ENCODE measurements at places on chromosomes 2 and 18.

DNA sequence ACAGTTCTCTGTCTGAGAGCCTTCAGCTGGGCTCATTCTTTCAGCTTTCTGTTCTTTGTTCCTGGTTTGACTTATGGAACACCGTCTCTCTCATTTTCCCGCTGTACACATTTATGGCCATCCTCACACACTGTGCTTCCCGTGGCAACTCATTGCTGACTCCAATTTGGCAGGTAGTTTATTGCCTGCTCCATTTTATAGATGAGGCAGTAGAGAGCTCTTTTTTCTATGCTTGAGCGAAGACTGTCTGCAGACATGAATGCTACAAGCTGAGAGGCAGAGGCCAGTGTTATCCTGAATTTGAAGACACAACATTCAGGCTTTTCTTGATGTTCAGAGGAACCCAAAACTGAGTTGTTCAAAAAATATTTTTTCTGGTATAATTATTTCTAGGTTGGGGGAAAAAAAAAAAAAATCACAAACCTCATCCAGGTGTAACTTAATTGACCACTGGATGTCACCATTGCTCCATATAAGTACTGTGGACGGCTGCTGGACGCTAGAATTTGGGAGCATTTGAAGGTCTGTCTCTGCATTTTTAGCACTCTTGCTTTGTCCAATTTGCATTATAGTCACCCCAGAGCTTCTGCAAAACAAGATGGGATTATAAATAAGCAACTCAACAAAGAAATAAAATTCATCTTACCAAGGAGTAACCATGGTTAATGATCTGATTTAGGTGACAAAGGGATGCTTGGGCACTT is 83.5 kb downstream of the HRH4 start:
- no peak for DNase-seq

DNA sequence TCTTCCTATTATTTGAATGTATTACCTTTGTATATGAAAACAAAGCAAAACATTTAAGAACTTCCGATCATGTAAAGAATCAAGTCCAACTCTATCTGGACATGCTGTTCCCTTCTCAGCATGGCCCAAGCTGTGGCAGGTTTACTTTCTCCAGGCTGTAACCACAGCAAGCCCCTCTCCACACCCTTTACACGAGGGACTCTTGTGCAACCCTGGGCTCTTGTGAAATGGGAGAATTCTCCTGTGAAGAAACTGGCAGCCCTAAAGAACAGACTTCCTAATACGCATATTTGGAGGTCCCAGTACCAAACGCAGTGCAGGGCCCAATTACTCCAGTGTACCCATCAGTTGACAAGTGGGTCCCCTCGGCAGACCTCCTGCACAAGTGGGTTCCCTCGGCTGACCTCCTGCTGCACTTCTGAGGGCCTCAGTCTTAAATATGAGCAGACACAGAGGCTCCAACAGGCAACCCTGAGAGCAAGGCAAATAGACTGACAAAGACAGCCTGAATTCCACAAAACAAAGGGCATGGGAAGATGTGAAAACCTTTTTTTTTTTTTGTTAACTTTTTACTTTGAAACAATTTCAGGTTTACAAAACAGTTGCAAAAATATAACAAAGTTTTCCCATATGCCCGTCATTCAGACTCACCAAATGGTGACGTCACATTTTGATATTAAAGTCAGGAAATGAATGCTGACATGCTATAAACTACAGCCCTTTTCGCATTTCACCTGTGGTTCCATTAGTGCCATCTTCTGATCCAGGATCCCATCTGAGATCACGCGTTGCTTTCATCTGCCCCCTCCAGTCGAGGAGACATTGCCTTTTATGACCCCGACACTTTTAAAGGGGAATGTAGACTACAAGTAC is 78.2 kb downstream of the FBXO15 start:
- no peak for DNase-seq

DNA sequence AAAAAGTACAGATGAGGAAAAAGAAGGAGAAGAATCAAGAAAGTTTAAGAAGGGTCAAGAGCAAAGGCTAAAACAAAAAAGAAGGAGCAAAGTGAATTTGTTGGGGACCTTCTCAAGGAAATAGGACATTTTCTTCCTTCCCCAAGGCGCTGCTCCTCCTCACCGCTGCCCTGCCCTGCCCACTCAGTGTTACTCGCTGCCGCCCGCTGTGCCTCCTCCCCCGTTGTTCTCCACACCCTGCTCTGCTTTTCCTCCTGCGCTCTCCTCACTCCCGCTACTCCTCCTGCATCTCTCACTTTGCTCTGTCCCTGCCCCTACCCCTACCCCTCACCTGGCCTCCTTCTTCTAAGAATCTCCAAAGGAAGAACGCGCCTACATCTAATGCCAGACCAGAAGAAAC is 50.7 kb downstream of the ID2 start:
- no peak for DNase-seq

GRCh38 chr18:44828080-44828479 is 147.4 kb downstream of the SETBP1 start:
- no peak for DNase-seq

DNA sequence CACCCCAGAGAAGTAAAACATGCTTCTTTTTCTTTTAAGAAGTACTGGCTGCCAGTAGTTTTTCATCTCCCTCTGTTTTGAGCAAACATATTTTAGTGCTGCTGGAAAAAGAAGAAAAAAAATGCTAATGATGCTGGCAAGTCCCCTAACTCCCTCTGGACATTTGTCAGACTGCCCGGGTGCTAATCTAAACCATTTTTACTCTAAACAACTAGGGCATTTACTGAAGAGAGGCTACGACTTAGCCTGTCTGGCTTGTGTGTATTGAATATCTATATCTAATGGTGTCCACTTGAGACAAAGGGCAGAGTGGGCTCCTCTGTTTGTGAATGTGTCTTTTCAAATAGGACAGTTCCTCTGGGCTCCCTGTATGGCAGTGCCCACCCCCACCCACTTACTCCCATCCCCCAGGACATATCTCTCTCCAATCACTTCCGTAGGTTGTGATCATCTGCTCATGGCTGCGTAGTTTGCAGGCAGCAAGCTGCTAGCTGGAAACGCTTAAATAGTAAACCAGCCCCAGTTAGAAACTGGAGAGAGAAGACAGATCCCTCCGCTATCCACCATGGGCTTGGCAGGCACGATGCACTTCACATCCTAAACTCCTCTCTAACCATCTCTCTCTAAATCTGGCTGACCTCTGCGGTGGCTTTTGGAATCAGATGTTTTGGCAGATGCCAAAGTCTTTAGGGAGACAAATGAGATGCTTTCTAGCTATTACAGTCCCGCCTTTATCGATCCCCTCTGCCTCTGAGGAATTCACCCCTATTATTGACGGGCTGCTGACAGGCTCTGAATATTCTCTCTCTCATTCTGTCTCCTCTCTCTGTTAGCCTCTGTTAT is 58.3 kb downstream of the DOCK10 start:
- DNase-seq = no peak

DNA sequence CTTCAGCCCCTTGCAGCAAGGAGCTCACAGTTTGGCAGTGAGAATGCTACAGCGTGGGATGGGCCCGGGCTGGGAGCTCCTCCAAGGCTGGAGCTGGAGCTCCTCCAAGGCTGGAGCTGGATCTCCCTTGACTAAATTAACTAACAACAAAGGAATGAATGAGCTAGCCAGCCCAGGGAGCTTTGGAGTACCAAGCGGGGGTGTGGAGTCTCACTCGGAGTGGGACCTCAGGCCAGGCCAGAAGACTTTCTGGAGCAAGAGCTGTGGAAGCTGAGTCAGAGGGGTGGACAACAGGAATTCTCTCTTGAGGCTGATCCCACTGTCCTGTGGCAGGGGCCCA is 244.7 kb upstream of the HS6ST1 start:
- no peak for DNase-seq

DNA sequence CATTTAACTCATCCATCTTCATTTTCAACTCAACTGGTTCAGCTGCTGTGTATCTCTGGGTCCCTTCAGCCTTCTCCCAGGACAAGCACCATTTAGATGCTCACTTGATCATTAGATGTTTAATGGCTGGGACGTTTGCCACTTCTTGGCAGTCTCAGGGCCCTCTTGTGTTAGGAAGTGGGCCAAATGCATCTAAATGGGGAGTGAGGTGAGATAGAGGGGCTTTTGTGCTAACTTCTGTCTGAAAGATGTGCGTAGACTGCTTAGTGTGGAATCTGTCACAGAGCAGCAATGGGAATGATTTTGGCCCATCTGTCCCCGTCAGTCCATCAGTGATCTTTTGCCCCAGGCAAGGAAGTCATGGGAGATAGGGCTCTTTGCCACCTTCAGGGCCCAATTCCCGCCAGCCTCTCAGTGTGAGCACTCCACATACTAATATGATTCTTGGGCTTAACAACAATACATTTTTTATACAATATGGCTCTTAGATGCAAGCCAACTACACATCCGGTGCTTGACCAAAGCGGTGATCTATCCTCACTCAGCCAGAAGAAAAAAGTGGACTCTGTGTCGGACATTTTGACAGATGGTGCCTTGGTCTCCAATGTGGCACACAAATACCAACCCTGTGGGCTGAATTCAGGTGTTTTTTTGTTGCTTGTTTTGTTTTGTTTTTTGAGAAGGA is 95.7 kb upstream of the EPC2 start:
- DNase-seq = no peak

- no peak for DNase-seq
Observed at GRCh38 chr18:22211657-22212056, 42.3 kb downstream of the GATA6 start.

DNA sequence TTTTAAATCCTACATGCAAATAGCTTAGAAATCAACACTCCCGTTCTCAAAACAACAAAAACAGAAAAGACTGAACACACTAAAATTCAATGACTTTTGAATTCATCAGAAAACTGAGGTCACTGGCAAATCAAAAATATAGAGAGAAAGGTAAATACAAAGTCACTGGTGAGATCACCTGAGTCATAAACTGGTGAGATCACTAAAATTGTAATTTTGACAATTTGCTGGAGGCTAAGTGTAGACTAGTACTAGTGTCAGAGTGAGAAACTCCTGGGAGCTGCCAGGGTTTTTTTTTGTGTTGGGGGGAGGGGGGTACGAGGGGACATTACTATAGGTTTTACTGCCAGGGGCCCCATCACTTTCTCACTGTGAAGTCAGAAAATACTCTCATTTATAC is 1876.0 kb upstream of the CELF4 start:
- no peak for DNase-seq

GRCh38 chr2:9247786-9248185 is 41.2 kb downstream of the ASAP2 start:
- DNase-seq = no peak

Data from HuH-7.5 (cell line).